ENCODE measurements at places on chromosomes 4 and X.

DNA sequence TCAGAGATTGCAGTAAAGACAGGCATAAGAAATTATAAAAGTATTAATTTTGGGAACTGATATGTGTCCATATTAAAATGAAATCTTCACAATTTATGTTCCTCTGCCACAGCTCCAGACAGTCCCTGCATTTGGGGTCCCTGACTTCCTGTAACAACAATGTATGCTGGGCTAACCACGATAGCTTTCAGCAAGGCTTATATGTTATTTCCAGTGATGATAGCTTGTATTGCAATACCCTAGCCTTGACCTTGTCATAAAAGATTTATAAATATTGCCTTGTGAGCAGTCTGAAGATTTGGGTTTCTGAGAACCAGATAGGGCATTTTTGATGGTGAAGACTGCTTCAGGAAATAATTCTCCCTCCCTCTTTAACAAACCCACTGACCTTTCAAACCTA, 129.5 kb downstream of the PCDH10 start:
- DNase-seq = no peak

- DNase-seq = no peak
Measured at GRCh38 chrX:124211312-124211942, 121.0 kb upstream of the TEX13D start.

DNA sequence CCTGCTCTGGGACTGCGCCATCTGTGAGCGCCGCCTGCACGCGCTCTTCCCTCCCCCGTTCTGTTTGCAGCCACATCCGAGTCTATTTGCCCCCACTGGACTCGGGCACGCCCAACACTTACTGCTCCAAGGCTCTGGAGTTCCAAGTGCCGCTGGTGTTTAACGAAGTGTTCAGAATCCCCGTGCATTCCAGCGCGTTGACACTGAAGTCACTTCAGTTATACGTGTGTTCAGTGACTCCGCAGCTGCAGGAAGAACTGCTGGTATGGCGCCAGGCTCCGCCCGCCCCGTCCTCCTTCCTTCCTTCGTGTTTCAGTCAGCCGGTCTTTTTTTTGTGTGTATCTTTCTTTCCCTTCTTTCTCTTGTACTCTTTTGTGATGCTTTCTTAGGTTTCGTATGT, 30.7 kb upstream of the CLCN4 start:
- DNase-seq = no peak

DNA sequence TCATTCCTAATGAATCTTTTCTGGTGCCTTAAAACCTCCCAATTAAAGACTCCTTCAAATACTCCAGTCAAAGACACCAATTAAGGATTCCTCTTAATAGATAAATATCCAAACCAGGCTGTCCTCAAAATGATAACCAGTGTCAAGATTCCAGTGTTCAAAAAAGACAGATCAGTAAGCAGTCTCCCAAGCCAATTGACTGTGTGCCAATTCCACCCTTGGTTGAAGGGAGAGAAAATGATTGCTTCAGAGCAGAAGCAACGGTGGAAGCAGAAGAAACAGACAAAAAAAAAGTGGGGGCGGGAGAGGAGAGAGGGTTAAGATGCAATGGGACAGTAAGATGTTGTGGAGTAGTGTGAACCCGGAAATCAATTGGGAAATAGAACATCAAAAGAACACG, 216.0 kb upstream of the FTHL17 start:
- DNase-seq = no peak

DNA sequence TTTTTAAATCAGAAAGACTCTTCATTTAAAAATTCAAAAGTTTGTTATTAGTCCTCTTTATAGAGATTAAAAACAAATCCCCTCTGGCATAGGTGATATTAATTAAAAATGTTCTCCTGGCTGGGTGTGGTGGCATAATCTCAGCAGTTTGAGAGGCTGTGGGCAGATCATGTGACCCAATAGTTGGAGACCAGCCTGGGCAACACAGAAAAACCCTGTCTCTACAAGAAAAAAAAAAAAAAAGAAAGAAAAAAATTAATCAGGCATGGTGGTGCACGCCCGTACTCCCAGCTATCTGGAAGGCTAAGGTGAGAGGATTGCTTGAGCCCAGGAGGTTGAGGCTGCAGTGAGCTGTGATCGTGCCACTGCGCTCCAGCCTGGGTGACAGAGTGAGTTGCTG, 38.9 kb downstream of the RASGEF1B start:
- DNase-seq = no peak

- DNase-seq = no peak
Measured at GRCh38 chrX:17425551-17425950, 50.6 kb downstream of the NHS start.

DNA sequence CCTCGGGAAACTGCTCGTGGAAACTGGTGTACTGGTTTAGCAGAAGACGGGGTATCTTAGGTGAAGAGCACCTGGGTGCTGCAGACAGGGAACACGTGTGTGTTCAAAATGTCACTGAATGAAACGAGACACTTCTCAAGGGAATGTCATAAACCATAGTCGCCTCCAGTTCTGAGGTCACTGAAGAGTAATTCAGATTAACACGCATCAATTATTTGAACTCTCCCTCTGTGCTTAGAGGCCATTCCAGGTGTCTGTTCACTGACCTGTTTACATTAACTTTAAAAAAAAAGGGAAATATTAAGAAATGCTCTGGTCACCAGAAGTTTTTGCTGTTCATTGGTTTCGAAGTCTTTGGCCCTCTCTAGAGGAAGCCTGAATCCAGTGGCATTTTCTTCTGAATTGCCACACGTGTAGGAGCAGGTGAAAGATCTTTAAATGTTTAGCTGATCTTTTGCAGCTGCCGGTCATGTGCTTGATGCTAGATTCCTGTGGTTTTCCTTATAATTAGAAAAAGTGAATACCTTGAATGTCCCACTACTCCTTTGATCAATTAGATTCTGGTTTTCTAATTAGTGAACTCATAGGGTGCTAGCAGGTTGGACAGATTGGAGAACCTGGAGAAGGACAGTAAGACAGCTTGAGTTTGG, 330.5 kb downstream of the ARHGAP10 start:
- DNase-seq = no peak

- no peak for DNase-seq
Measured at GRCh38 chr4:9994246-9994847, 26.9 kb downstream of the SLC2A9 start.

- no peak for DNase-seq
Measured at GRCh38 chr4:154313004-154313585, 178.5 kb downstream of the DCHS2 start.

DNA sequence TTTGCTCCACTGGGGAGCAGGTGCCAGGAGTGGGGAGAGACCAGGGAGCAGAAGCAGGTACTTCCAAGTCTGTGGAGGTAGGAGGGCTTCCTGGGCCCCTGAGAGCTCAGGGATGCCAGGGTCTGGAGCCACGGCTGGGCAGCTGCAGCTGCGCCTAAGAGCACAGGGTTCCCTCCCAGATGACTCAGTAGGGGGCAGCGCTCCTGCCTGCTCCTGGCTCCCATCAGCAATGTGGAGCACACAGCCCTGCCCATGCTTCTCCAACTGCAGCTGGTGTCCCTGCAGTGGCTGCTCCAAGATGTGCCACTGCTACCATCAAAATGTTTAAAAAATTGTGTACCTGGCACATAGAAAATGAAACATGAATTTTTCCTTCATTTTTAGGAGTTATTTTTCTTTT, 1028.2 kb downstream of the PCDH7 start:
- DNase-seq = no peak

DNA sequence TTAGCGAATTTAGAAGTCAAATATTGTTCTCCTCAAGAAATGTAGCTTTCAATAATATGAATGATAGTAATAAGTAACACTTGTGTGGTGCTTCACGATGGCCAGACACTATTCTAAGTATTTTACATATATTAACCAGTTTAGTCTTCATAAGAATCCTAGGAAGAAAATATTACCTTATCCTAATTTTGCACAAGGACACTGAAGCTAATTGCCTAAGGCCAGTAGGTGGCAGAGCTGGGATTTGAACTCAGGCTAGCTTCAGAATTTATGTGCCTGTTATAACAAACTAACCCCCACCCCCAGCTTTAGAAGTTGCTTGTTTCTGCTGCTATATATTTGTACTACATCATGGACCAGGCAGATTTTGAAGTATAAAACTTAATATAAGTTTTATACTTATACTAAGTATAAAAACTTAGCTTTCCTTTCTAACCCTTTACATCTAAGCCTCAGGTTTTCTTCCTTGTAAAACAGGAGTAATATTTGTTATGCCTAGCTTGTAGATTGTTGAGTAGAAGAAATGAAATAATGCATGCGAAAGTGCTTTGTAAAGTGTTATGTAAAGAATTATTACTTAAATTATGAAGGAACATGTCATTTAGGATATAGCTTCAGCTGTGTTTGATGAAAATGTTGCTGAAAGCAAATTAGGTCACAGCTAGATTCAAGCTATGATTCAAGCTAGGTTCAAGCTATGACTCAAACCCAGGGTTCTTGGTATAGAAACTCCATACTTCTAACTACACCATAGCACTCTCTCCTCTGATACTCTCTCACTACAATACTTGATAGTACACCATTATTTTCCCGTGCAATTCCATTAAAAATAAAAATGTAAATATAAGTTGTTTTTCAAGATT, 4.2 kb upstream of the CDS1 start:
- DNase-seq = peak; percentile 18

GRCh38 chr4:82839624-82840023, 41.0 kb upstream of the SCD5 start:
- no peak for DNase-seq

DNA sequence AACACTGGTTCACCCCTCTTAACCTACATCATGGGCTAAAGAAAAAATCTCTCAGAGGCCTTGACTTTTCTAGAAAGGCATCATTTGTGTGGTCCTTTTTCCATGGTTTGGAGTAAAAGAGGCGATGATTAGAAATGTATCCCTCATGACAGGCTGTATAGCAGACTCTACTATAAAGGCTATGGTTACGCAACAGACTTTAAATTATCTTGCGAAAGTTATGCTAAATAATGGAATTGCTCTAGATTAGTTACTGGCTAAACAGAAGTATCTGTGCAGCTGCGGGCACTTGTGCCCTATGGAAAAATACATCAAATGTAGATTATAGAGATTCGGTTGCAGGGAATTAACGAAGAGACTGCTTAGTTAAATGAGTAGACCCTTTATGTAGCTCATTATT, 101.6 kb downstream of the TMEM47 start:
- DNase-seq = no peak

- DNase-seq = no peak
Measured at GRCh38 chr4:124253080-124253479, 459.5 kb downstream of the ANKRD50 start.

DNA sequence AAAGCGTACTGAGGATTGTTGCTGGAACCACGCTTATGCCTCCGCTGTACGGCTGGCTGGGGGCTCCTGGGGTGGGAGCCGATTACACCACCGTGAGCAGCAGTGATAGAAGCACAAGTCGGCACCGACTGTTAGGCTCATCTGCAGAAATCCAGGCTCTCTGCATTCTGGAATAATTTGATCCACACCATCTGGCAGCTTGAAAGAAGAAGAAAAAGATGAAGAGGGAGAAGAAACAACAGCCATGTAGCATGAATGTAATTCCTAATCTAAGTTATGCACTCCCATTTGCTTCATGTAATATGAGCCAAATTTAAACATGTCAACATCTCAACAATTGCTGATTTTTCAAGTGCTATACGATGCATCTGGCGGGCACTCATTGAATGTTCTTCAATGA, 84.6 kb upstream of the DHX15 start:
- no peak for DNase-seq

DNA sequence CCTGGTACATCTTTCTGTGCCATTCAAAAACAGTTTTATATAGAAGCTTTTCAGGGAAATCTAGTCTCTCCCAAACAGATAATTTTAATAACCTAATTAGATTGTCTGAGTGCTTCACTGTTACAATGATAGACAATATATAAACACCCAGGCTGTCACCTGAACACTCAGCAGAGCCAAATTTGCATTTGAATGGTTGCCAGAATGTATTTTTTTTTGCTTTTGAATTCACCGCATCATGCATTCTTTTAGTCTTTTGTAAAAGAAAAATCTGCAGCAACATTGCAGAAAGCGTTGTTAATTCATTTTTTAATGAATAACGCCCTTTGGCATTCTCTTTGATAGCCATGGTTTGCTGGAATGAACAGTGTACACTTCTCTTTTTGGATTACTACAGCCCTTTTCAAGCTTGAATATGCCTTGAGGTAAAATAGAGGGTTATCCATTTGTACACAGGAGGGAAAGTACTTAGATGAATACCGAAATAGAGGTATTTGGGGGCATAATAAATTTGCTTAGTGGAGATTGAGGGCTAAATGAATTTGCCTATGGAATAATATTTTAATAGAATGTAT, 175.0 kb upstream of the EPHA5 start:
- DNase-seq = no peak
